ENCODE measurements at places on chromosomes 5 and 9.
A peak's percentile ranks its signal among the peaks of the same experiment; 100 is the strongest.

- H3K4me1 ChIP-seq = no peaks in the 10 kb centered on the region
- no peak overlapping the region for H3K27ac ChIP-seq
- H3K27me3 ChIP-seq = no peaks in the 10 kb centered on the region
- peaks cover 13% of the 10 kb centered on the region for H3K36me3 ChIP-seq
Observed at GRCh38 chr5:62385816-62386400, 17.8 kb downstream of the DIMT1 start.

DNA sequence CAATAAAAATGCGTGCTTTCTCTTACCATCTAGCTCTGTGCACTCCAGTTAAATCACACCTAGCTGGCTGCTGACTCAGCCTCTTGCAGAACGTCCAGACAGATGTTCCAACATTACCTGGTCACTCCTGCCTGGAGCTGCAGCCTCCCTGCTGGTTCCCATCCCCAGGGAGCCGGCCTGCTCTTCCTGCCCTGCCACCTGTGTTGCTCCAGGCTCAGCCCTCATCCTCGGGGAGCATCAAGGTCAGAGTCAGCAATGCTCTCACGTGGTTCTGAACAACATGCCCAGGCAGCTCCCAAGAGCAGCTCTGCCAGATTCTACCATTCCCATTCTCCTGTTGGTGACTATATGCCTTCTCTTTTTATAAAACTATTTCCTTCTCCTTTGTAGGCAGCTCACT lies 81.3 kb downstream of the GADD45G start:
- DNase-seq = no peak
- no peak overlapping the region for H3K27ac ChIP-seq
- no peak overlapping the region for H3K4me3 ChIP-seq
- no peaks in the 10 kb centered on the region for H3K27me3 ChIP-seq
- peaks cover 8% of the 10 kb centered on the region for H3K4me1 ChIP-seq

GRCh38 chr9:134128727-134129679 lies 6.9 kb upstream of the WDR5 start:
- H3K36me3 ChIP-seq = no peaks in the 10 kb centered on the region
- H3K27me3 ChIP-seq = no peaks in the 10 kb centered on the region
- peaks cover 16% of the 10 kb centered on the region for H3K4me1 ChIP-seq
- no peak overlapping the region for H3K27ac ChIP-seq
- DNase-seq = no peak

- no peak for DNase-seq
- H3K4me1 ChIP-seq = peaks cover 22% of the 10 kb centered on the region
- H3K36me3 ChIP-seq = peaks cover 31% of the 10 kb centered on the region
Observed at GRCh38 chr9:131181091-131181681, 55.8 kb downstream of the NUP214 start.

- DNase-seq = no peak
- H3K27me3 ChIP-seq = peaks cover 61% of the 10 kb centered on the region
- H3K4me3 ChIP-seq = no peak overlapping the region
- H3K36me3 ChIP-seq = no peaks in the 10 kb centered on the region
- peaks cover 23% of the 10 kb centered on the region for H3K4me1 ChIP-seq
Observed at GRCh38 chr5:147455822-147456450, 53.9 kb downstream of the DPYSL3 start.

DNA sequence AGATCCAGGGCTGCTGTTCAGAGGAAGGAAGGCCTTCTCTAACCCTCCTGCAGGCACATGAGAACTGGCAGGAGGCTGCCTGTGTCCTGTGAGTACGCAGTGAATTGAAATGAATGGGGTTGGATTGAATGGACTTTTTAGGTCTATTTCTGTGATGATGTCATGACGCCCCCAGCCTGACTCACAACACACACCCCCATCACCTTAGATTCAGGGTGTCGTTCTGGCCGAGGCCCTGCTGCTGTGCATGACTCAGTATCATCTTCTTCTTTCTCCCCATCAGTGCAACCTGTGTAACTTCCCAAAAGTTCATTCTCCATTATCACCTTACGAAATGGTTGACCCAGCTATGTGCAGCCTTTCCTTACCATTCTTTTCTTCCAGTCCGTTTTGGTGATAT lies 5.4 kb downstream of the PCAT7 start:
- H3K36me3 ChIP-seq = no peaks in the 10 kb centered on the region
- DNase-seq = no peak
- H3K4me3 ChIP-seq = no peak overlapping the region
- no peak overlapping the region for H3K27ac ChIP-seq
- peaks cover 13% of the 10 kb centered on the region for H3K27me3 ChIP-seq

DNA sequence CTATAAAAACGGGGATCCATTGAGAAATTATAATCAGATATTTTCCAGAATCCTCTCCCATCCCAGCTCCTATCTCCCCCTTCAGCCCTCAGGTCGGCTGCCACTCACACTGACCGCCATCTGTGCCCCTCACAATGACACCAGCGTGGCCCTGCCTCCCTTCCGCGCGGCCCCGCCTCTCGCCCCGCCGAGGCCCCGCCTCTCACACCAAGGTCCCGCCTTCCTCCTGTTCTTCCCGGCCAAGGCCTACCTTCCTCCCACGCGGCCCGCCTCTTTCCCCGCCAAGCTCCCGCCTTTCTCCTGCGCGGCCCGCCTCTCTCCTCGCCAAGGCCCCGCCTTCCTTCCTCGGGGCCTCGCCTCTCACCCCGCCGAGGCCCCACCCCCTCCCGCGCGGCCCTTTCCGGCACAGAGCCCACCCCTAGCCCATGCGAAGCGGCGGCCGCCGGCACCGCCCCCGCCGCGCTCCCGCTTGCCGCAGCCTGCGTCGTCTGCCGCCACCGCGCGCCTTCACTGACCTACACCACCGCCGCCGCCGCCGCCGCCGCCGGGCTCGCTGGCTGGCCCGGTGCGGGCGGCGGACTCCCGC lies at the start of gene DNAJC21:
Gene DNAJC21 (plus strand): TSS at position 426 of the 586 bp plus-strand sequence. CDS start 261 bp downstream, outside the sequence.
- peaks cover 20% of the 10 kb centered on the region for H3K36me3 ChIP-seq
- no peaks in the 10 kb centered on the region for H3K27me3 ChIP-seq
- H3K27ac ChIP-seq = peak within 1 kb of the TSS; percentile 98
- H3K4me3 ChIP-seq = peak within 1 kb of the TSS; percentile 98

DNA sequence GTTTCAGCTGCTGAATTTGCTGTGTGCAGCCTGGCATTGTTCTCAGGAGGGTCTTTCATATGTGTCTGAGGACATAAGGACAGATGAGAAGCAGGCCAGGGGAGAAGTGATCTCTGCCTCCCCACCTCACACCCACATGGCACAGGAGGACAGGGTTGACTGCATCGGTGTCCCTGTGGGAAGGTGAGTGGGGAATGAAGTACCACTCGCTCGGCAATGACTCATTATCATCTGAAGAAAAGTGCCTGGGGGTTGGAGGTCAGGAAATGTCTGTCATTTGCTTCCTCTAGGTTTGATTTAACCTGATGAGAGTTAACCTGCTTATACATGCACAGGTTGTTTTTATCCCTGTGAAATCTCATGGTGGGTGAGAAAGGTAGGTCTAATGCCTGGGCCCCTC lies 195.0 kb downstream of the GADD45G start:
- no peak overlapping the region for H3K27ac ChIP-seq
- H3K4me1 ChIP-seq = peaks cover 4% of the 10 kb centered on the region
- H3K36me3 ChIP-seq = no peaks in the 10 kb centered on the region
- DNase-seq = no peak
- H3K27me3 ChIP-seq = no peaks in the 10 kb centered on the region

DNA sequence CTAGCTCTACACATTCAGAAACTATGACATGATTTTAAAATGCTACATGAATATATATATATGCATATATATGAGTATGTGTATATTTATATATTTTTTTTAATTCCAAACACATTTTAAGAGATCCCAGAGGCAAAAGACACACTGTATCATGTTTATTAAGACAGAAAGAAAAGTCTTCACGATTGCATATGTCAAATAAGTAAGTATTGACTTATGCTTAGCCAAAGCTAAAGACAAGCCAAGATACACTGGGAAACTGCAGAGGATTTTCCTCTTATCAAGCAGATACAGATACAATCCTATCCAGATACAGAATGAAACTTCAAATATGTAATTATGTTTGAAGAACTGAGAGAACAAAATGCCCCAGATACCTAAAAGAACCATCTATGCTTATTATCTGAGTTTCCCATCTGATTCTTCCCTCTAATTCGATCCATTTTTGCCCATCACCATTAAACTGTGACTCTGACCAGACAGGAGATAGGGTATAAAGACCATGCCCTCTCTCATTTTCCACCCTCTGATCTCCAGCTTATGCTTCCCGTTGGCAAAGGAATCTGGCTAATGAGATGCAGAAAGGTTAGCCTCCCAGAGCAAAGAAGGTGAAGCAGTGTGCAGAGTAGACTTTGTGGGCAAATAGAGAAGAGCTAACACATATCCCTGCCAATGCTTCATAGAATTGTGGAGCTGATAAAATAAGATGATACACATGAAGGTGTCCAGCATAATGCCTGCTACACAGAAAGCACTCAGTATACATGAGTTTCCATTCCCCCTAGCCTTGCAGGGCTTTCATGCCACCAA lies 131.0 kb upstream of the TARS1 start:
- no peak overlapping the region for H3K27ac ChIP-seq
- peaks cover 10% of the 10 kb centered on the region for H3K4me1 ChIP-seq
- no peak for DNase-seq

GRCh38 chr9:101569741-101570501 lies 24.8 kb downstream of the PPP3R2 start:
- H3K4me3 ChIP-seq = no peak overlapping the region
- H3K36me3 ChIP-seq = peaks cover 58% of the 10 kb centered on the region
- H3K4me1 ChIP-seq = no peaks in the 10 kb centered on the region

DNA sequence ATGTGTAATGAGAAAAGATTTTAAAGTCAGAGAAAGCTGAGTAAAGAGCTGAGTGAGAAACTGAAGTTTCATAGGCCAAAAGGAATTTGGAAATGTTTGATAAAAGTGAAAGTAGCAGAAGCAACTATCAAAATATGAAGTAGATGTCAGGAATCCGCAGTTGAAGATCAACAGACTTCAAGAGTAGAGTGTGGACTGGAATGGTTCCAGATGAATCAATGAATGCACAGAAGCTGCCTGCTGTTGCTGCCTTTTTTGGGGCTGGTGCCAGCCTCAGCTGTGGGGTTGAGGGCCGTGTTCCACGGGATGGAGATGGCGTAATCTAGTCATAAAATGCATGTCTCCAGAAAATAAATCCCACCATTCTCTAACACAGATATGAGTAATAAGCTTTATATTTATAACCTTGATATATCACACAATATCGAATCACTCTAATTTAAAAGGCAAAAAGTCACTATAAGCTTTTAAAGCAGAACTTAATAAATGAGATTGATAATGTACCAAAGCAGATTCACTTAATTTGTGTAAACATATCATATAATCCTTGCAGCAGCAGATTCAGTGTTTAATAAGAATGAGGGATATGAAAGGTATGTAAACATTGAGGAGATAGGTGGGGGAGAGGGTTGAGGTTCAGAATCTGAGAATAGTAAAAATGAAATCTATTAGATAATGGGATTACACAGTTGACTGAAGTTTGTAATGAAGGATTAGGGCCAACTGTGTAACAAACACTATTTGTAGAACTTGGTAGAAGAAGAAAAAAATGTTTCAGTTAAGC lies 652.3 kb upstream of the FTMT start:
- no peak overlapping the region for H3K27ac ChIP-seq
- DNase-seq = no peak
- no peak overlapping the region for H3K4me3 ChIP-seq
- no peaks in the 10 kb centered on the region for H3K4me1 ChIP-seq
- H3K36me3 ChIP-seq = no peaks in the 10 kb centered on the region

DNA sequence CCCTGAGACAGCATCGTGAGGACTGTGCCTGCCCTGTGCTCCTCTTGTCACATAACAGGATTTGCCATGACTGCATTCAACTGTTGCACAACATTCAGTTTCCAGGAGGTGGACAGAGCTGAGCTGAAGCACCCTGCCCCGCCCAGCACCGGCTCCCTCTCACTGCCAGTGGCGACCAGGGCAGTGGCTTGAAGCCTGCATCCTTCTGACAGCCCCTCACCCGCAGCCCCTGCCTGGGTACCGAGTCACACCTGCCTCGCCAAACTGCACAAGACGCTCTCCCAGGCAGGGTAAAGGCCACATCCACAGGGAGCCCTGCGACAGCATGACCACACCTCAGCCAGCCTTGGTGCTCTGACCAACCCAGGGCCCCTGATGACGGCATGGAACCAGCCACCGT lies 59.9 kb upstream of the ZNF354A start:
- H3K4me1 ChIP-seq = no peaks in the 10 kb centered on the region
- H3K4me3 ChIP-seq = no peak overlapping the region
- DNase-seq = no peak
- no peak overlapping the region for H3K27ac ChIP-seq

DNA sequence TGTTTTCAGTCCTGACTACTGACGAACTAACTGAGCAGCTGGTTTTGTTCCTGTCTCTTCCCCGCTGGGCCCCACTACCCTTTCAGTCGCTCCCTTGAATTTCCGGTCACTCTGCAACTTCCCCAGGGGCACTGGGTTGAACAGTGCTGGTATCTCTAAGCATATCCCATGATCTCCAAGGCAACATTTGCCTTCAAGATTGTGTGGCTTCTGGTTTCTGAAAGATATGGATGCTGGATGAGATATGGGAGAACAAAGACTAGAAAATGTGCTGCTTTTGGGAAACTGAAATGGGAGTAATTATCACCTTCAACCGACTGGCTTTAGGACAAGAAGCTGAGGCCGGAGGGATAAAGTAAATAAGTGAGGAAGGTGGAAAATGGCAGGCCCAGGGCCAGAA lies 258.2 kb upstream of the PIK3R1 start:
- no peak for DNase-seq
- no peak overlapping the region for H3K27ac ChIP-seq

DNA sequence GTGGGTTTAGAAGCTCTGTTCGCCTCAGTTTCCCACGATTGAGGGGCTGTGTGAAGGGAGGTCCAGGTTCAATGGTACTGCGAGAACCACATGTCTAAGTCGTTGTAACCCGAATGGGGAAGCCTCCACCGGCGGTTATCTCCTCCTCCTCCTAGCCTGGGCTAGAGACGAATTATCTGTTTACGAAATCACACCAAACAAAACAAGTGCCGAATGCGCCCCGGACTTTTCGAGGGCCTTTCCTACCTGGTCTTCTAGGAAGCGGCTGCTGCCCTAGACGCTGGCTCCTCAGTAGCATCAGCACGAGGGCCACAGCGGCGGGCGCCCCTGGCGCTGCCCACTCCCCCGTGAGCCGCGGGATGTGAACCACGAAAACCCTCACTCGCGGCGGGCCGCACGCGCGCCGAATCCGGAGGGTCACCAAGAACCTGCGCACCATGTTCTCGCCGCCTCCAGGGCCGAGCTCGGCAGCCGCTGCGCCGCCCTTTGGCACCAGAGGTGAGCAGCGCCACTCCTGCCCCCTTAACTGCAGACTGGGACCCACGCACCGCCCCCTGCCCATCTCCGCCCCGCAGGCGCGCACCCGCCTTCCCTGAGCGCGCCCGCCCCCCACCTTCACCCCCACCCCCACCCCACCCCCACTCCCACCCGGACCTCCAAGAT lies at the start of gene CDKN2A:
Gene CDKN2A (minus strand): TSS at position 500 of the 663 bp plus-strand sequence.
- H3K4me1 ChIP-seq = peaks cover 45% of the 10 kb centered on the region
- peaks cover 15% of the 10 kb centered on the region for H3K36me3 ChIP-seq
- H3K4me3 ChIP-seq = peak within 1 kb of the TSS; percentile 93
- peak; percentile 48 for DNase-seq

GRCh38 chr9:89138463-89139390 lies 39.9 kb downstream of the SHC3 start:
- H3K4me3 ChIP-seq = no peak overlapping the region
- peaks cover 14% of the 10 kb centered on the region for H3K27me3 ChIP-seq
- no peaks in the 10 kb centered on the region for H3K4me1 ChIP-seq
- no peak for DNase-seq
- no peak overlapping the region for H3K27ac ChIP-seq

GRCh38 chr9:127005770-127006314 lies 91.3 kb downstream of the RALGPS1 start:
- no peak overlapping the region for H3K4me3 ChIP-seq
- peaks cover 3% of the 10 kb centered on the region for H3K36me3 ChIP-seq
- H3K4me1 ChIP-seq = peaks cover 19% of the 10 kb centered on the region
- H3K27ac ChIP-seq = peak overlapping the region; percentile 73
- DNase-seq = no peak
- H3K27me3 ChIP-seq = no peaks in the 10 kb centered on the region
